IMR-90 (cell line): ENCODE measurements at places on chromosomes 1 and 21. TPM values are rescaled to one million over a fixed set of nuclear protein-coding genes. Genes with fewer than 3 reads are reported as not detected.

- DNase-seq: no peak
These were observed 17.4 kb downstream of the DYNLT5 start for GRCh38 chr1:66769512-66770229.

The WNT3A gene
- total RNA-seq: not detected in 2 replicates

The KLHDC9 gene
- total RNA-seq: 0.18 TPM in 1 of 2 replicates, not detected in the other

The SELENBP1 gene
- total RNA-seq: 21.1 and 21.3 TPM in 2 replicates

GRCh38 chr21:33964706-33965325, 49.2 kb upstream of the ATP5PO start:
- DNase-seq: peak; percentile 60

The NES gene
- 40.1 and 46.1 TPM in 2 replicates for total RNA-seq

- no peak for DNase-seq
These were observed 140.5 kb upstream of the MAP1LC3C start for GRCh38 chr1:242139442-242139841.

GRCh38 chr1:166552706-166553105, 286.6 kb upstream of the POGK start:
- DNase-seq: no peak

- DNase-seq: no peak
These were observed 360.7 kb downstream of the CAMTA1 start for GRCh38 chr1:7145947-7146346.

- DNase-seq: no peak
These were observed 142.3 kb downstream of the PBX1 start for GRCh38 chr1:164701189-164701761.

The CFHR4 gene
- not detected in 2 replicates for total RNA-seq

DNA sequence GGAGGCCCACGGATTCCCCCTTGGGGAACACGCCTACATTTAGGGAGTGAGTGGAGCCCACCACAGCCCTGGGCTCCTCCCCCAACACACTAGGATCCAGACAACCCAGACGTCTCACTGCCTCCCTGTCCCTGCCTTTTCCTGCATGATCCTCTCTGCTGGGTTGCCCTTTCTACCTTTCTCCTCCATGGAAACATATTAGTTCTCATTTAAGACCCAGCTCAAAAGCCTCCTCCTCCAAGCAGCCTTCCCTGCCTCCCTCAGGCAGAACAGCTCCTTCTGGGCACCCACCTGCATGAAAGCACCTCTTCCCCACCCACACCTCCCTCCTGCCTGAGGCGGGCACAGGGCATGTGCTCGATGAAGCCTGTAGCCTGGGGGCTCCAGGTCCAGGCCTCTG, 10.7 kb downstream of the COL8A2 start:
- DNase-seq: no peak

- DNase-seq: peak; percentile 53
These were observed 11.4 kb downstream of the SMYD2 start for GRCh38 chr1:214292322-214292721.

The SYF2 gene
- 8.6 and 22.2 TPM in 2 replicates for total RNA-seq

- DNase-seq: no peak
These were observed 784.5 kb downstream of the USP25 start for GRCh38 chr21:16514316-16514715.

DNA sequence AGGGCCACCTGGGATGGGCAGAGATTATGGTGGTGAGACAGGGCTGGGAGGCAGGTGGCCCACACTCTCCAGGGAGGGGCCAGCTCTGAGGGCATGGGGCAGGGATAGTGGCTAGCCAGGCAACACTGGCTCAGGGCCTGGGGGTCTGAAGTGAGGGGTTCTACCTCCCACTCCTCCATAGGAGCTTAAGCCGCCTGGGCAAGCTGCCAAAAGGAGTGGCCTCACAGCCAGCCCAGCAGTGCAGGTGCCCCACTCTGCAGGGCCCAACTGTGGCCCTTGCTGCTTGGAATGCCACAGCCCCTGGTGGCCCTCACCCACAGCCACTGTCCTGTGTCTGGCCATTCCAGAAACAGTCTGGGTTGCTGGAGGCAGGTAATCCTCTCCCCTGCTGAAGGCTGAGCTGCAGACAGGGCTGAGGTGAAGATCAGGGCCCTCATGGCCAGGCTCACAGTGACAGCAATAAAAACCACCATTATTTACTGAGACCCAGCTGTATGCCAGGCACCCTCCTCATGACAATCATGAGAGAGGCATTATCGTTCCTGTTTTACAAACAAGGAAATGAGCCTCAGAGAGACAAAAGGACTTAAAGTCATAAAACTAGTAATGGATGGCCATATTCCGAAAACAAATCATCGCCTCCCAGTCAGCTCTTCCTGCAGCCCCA, 31.0 kb downstream of the KIF21B start:
- DNase-seq: no peak

The FAM167B gene
- 0.18 TPM in 1 of 2 replicates, not detected in the other for total RNA-seq

DNA sequence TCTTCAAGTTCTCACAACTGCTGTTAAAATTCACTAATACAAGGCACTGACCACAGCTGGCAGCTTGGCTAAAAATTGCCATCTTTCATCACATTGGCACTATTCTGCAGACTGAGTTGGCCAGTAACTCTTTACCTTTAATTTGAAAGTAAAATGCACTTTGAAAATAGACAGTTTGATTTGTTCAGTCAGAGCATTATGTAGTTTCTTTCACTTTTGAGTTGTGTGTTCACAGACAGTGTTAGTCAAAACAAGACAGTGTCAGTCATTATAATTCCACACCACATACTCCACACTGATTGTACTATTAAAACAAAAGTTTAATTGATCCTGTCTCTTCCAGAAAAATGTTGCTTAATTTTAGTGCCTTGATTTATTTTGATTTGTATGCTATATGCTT, 160.7 kb downstream of the SDCCAG8 start:
- no peak for DNase-seq

The TPR gene
- 60.4 and 63.6 TPM in 2 replicates for total RNA-seq

- DNase-seq: no peak
These were observed 197.4 kb downstream of the ADGRL2 start for GRCh38 chr1:81998165-81998564.

The A3GALT2 gene
- not detected in 2 replicates for total RNA-seq

The PLK3 gene
- 15.3 and 15.8 TPM in 2 replicates for total RNA-seq

The USP21 gene
- 3.3 and 6.3 TPM in 2 replicates for total RNA-seq

DNA sequence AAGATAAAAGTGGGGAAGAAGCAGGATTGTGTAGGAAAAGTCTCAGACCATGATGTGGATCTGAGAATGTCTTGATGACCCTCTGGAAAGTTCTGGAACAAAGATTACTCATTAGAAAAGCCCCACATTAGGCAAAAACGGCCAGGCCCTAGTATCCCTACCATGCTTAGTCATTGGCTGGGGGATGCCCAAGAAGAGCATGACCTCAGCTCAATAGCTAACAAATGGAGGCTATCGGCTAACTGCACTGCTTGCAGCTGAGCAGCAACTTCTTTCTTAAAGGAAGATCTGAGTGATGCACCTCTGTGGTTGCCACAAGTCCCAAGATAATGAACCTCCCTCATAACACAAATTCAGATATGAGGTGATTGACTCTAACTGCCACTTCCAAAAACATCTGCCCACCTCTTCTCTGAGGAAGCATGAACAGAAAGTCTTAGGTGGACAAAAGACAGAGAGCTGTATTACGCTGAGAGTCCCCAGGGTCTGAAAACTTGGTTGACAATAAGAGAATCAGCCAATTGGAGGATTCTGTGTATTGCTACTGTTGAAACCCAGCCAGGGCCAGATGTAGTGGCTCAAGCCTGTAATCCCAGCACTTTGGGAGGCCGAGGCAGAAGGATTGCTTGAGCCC, 64.6 kb upstream of the AK4 start:
- DNase-seq: peak; percentile 6

The NOC2L gene
- total RNA-seq: 105 and 106 TPM in 2 replicates

- no peak for DNase-seq
These were observed 602.7 kb upstream of the NEGR1 start for GRCh38 chr1:72885017-72885416.

The ANKRD13C gene
- 10.9 and 18.9 TPM in 2 replicates for total RNA-seq

GRCh38 chr1:194568610-194569009, 1382.2 kb upstream of the B3GALT2 start:
- peak; percentile 12 for DNase-seq

DNA sequence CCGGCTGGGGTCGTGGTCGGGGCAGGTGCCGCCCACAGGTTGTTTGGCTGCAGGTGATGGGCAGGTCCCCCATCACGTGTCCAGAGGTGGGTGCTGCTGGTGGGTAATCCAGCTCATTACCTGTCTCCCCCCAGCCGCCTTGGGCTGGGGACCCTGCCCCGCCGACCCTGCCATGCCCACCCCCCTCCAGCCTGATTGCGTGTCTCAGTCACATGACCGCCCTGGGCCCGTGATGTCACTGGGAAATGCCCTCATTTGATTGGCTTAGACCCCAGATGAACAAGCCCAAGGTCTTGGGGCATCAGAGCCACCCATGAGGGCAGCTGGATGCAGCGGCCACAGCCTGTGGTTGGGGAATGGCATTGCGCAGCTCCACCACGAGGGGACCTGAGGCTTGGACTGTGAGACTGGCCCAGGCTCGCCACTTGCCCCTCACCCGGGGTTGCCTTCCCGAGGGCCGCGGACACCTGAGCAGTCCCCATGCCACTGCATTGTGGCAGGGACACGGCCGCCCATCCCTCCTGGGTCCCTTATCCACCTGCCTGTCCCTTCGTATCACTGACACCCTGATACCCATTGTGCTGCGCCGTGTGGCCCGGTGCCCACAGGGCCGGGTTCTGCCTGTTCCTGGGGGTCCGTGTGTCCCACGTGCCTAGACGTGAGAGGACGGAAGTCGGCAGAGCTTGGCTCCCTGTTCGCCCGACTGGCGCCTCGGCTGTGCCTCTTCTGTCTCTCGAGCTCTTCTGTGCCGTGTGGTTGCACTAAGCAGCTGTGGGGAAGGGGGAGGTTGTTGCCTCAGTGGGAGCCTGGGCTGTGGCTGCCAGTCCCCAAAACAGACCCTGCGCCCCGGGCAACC, 68.0 kb downstream of the FAAP20 start:
- no peak for DNase-seq

DNA sequence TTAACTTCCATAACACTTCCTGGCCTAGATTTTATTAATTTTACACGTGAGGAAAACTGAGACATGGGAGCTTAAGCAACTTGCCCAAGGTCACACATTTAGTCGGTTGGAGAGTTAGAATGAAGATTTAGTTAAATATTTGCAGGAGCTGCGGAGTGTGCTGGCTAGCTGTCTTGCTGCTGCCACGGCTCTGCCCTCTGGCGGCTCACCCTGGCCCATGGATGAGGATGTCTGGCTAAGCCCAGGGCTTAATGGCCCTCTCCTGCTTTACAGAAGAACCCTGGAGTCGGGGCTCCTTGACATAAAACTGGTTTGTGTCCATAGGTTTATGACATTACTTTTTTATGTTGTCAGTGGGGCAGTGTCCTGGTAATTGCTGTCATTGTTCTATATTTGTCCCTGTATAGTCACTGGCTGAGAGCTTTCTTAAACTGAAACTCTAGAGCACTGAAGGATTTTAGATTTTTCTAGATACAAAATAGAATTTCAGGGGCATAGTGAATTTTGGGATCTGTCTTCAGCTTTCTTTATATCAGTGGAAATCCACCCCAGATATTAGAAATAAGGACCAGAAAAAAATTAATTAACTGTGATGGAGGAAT, 88.9 kb upstream of the WLS start:
- peak; percentile 61 for DNase-seq

DNA sequence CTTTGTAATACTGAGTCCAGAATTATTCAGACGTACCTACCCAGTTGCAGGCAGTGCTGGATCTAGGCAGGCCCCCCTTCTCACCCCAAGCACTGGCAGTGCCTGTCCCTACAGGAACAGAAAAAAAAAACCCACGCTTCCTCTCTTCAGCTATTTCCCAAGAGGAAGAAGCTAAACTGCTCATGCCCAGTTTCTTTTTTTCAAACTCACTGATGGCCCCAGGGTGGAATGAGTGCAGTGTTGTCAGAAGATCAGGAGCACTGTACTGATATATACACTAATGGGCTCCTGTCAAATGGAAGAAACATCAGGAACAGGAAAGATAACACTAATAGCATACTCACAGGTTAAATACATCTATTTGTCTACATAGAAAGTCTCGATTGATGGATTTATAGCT, 28.2 kb upstream of the DOCK7 start:
- no peak for DNase-seq

The FOXD2 gene
- under 0.01 TPM in 2 replicates for total RNA-seq

DNA sequence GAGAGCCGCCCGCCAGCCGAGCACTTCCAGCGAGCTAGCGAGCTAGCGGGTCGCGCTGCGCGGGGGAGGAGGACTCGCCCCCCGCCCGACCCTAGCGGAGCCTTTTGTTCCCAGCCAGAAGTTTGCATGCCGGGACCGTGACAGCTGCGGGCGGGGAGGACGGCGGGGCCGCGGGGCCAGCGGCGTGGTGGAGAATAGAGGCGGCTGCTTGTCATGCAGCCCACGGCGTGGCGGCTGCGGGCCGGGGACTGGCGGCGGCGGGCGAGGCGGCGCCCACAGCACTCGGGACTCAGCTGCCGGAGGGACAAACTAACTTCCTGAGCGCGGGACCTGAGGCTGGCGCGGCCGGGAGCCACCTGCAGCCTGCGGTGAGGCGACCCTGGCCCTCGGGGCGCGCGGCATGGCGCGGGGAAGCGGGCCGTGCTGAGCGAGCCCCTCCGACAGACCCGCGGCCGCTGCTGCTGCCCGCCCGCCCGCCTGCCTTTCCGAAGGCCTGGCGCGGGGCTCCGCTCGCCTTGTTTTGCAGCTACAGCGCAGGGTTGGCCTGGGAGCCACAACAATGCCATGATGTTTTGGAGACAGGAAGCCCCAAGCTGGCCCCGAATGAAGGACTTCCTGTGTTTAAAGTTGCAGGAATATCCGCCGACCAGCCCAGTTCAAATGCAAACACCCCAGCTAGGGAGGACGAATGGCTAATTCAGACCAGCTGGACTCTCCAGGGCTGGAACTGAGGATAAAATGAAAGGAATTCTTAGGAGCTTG, 82.2 kb upstream of the BMP8A start:
- peak; percentile 75 for DNase-seq

DNA sequence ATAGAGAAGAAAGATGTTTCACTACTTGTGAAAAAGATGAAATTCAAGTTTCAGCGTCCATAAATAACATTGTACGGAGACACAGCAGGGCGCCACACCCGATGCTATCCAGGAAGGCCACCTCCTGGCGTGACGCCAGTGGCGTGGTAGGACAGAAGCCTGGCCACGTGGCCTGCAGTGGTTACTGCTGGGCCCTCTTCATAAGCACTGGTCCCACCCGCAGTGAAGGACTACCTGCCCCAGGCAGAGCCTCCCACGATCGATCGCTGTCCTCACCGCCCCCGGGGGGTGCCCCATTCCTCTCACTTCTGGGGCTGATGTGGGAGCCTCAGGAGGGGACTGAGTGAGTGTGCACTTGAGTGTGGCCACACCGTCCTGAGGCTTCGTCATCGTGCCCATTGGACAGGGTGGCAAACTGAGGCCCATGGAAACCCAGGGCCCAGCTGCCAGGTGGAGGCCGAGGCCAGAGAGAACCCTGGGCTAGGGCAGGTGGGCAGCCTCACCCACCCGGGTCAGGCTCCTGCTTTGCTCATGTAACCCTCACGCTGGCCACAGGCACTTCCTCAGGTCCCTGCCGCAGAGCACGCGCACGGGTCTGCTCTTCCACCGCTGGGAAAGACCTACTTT, 11.7 kb upstream of the HES5 start:
- DNase-seq: no peak

GRCh38 chr1:15051882-15052528, 101.5 kb upstream of the TMEM51 start:
- peak; percentile 22 for DNase-seq

- peak; percentile 14 for DNase-seq
These were observed 15.9 kb upstream of the OLFML3 start for GRCh38 chr1:113963281-113963906.
